Tibial nerve (tissue), 4 donors: ENCODE measurements at places on chromosomes 12 and 14. TPM values are rescaled to one million over a fixed set of nuclear protein-coding genes. Genes with fewer than 3 reads are reported as not detected.

- DNase-seq: no peak
These were observed 2.9 kb downstream of the IFNG start for GRCh38 chr12:68156636-68157035.

The ADCY6 gene
- 57.1 TPM for total RNA-seq

The TSHR gene
- total RNA-seq: not detected

DNA sequence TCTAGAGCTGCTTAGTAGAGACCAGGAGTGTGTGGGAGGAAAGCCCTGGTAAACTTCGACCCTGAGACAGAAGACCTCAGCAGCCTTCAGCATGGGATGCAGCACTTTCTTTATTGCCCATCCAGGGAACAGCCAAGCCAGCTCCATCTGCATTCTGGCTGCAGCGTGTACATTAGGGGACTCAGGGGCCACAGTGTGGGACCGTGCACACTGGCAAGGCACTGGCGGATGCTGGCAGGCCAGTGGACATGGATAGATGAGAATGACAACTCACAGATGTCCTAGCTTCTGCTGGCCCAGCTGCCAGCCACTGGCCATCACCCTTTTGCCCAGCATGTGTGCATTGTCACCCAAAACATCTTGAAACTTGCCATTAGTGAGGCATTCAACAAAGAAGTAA lies 12.5 kb downstream of the PLD4 start:
- no peak for DNase-seq

The VRTN gene
- not detected for total RNA-seq

DNA sequence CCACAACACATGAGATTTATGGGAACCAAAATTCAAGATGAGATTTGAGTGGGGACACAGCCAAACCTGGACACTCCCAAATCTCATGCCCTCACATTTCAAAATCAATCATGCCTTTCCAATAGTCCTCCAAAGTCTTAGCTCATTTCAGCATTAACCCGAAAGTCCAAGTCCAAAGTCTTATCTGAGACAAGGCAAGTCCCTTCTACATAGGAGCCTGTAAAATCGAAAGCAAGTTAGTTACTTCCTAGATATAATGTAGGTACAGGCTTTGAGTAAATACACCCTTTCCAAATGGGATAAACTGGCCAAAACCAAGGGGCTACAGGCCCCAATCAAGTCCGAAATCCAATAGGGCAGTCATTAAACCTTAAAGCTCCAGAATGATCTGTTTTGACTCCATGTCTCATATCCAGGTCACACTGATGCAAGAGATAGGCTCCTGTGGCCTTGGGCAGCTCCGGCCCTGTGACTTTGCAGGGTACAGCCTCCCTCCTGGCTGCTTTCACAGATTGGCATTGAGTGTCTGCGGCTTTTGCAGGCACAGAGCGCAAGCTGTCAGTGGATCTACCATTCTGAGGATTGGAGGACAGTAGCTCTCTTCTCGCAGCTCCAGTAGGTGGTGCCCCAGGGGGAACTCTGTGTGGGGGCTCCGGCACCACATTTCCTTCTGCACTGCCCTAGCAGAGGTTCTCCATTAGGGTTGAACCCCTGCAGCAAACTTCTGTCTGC lies 60.1 kb downstream of the LRIG3 start:
- DNase-seq: no peak

GRCh38 chr12:124238886-124239285 lies 56.0 kb upstream of the RFLNA start:
- no peak for DNase-seq

GRCh38 chr12:13976028-13976584 lies 5.3 kb downstream of the GRIN2B start:
- DNase-seq: no peak

DNA sequence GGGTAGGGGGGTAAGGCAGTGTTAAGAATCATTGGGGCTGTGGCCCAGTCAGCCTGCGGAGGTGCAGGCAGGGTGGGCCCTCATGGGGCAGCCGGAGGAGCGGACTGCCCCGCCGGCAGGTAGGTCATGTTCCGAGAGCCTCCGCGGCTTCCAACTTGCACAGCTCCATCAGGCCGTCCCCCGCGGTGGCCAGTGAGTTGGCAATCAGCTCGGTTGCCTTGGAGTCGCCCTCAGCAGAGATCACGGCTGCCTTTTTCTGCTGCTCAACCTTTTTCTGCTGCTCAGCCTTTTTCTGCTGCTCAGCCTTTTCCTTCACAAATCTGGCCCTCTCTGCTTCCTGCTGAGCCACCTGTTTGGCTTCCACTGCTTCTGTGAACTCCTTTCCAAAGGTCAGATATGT lies 41.1 kb upstream of the CSRNP2 start:
- DNase-seq: no peak

The GPR135 gene
- 17.7 TPM for total RNA-seq

The CD63 gene
- 521 TPM for total RNA-seq

- DNase-seq: no peak
These were observed 451.9 kb upstream of the NOVA1 start for GRCh38 chr14:27049701-27050100.

The MARCHF9 gene
- 11.4 TPM for total RNA-seq

DNA sequence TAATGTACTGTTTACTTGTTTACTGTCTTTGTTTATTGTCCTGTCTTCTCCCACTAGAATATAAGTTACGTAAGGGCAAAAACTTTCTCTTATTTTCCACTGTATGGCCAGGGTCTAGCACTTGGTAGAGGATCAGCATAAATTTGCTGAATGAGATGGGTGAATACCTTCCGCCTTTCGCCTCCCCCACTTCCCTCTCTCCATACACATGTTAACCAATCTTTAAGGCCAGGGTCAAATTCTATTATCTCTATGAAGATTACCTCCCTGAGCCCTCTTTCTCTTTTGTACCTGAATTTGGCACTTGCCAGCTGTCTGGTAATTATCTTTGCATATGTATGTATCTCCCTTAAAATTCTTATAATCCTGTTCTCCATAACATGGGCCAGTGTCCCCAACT lies 4.9 kb downstream of the DUSP16 start:
- no peak for DNase-seq
